ENCODE measurements at places on chromosomes 1 and 21.

DNA sequence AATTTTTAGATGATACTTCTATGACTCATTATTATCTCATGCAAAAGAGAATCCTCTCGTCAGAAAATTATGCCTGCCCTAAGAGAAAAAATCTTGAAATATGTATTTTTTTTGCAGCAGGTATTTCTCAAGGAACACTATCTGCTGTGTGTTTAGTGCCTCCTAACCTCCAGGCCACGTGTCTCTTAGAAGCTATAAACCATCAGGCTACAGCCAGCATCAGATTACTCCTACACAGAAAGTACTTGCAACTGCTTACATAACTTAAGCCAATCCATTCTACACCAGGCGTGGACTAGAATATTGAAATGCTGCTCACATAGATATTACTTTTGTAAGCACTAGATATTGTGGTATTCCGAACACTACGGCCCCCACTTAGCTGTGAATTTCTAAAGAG lies 933.4 kb downstream of the PLA2G4A start:
- DNase-seq: no peak

DNA sequence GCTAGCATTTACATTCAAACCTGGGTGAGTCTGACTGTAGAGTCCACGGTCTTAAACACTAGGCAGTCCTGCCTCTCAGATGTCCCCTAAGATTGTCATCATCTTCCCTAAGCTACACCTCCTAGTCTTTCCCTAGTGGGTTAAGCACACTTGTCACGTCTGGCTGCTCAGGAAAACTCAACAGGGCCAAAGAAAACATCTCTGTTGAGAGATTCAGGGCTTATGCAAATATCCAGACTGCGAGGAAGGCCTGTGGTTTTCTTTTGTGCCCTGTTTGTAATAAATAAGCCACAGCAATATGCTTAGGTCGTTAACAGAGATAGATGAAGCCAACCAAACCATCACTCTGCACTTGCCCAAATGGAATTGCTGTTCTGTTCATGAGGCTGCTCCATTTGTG lies 472.6 kb upstream of the DEPDC1 start:
- no peak for DNase-seq

- DNase-seq: no peak
Observed at GRCh38 chr1:155960081-155960745, 18.1 kb downstream of the ARHGEF2 start.

- DNase-seq: no peak
Observed at GRCh38 chr1:31426249-31426922, 13.4 kb downstream of the SERINC2 start.

- no peak for DNase-seq
Observed at GRCh38 chr1:56830052-56830451, 10.8 kb upstream of the FYB2 start.

DNA sequence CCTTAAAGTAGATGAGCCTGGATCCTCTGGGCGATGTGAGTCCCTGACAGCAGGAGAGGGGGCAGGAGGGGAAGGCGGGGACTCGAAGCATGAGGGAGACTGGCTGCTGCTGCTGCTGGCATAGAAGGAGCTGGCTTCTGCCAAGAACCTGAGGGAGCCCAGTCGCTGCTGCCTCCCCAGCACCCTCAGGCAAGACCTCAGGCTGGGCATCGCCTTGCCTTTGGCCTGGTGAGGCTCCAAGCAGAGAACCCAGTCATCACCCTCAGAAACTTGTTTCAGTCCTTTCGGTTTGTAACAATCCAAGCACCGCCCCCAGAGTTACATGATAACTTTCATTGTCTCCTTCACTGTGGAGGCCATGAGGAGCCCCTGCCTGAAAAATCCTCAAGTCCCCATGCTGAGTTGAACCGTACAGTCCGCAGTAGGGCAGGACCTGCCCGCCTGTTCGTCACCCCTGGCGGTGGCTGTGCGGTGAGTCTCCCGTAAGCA lies 38.8 kb downstream of the POFUT2 start:
- DNase-seq: no peak

- no peak for DNase-seq
Observed at GRCh38 chr1:150528196-150528595, 12.6 kb downstream of the FALEC start.

GRCh38 chr1:157948312-157949073 lies 45.0 kb upstream of the KIRREL1 start:
- DNase-seq: peak; percentile 18

DNA sequence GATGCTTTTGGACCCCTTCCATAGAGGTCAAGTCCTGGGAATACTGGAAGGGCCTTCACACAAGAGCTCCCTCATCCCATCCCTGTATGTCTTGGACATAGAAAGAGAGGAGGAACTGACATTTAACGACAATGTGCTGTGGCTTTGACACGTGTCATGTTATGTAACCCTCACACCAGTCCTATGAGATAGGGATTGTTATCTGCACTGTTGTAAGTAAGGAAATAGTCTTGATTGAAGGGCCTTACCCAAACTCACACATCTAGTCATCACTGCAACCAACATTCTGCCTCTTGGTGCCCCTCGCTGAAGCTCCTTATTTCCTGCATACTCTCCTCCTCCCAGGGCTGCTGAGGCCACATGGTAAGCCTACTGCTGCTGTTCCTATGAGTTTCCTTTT lies 63.7 kb upstream of the ANGPTL1 start:
- DNase-seq: no peak

DNA sequence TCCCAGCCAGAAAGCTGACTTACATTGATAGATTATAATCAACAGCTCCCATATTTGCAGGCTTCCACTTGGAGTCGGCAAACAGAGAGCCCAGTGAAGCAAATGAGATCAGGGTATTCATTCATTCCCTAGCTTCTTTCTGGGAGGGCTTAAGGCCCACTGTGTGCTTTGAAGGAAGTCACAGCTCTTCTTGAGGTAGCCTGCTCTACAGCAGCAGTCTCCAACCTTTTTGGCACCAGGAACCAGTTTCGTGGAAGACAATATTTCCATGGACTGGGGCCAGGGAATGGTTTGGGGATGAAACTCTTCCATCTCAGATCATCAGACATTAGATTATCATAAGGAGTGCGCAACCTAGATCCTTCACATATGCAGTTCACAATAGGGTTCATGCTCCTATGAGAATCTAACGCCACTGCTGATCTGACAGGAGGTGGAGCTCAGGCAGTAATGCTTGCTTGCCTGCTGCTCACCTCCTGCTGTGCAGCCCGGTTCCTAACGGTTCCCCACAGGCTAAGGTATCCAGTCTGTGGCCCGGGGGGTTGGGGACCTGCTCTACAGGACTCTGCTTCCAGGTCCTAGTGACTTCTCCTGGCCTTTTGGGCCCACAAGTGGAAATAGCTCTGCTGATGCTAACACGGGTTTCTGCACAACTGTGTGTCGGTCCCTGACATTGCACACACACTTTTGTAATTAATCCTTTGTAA lies 13.7 kb upstream of the ADAM30 start:
- no peak for DNase-seq

DNA sequence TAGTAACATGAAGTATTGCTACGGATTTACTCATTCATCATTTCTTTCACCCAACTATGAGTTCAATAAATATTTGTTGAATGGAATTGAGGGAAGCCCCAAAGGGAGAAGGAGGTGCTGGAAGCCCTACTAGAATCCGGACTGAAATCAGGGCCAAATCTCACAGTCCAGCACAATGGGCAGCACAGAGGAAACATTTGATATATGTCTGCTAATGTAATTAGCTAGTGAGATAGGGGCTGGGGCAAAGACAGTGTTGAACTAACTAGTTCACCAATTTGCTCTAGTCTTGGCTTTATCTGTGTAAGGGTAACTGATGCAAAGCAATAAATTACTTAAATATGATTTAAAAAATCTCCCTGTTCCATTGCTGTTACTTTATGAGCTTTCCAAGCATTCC lies 26.1 kb upstream of the SLC30A1 start:
- DNase-seq: no peak
